ENCODE measurements at places on chromosomes 16 and 17.
A peak's percentile ranks its signal among the peaks of the same experiment; 100 is the strongest.

DNA sequence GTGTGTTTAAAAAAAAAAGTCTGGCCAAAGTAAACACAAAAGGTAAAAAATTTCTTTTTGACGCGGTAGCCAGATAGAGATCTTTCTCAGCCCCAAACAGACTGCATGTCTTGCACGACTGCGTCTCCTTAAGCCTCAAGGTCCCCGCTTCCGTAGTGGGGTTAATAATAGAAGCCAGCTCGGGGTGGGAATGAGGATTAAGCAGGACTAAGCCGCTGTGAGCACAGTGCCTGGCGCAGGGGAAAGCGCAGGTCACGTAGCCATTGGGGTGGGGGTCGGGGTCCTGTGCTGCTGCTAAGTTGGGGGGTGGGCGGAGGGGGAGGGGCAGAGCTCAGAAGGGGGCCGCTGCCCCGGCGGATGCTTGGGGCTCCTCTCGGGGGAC is 521 bp downstream of the GGA2 start:
- peak; percentile 15 for DNase-seq

- DNase-seq = no peak
These were observed 98.5 kb downstream of the METRNL start for GRCh38 chr17:83177611-83178532.

DNA sequence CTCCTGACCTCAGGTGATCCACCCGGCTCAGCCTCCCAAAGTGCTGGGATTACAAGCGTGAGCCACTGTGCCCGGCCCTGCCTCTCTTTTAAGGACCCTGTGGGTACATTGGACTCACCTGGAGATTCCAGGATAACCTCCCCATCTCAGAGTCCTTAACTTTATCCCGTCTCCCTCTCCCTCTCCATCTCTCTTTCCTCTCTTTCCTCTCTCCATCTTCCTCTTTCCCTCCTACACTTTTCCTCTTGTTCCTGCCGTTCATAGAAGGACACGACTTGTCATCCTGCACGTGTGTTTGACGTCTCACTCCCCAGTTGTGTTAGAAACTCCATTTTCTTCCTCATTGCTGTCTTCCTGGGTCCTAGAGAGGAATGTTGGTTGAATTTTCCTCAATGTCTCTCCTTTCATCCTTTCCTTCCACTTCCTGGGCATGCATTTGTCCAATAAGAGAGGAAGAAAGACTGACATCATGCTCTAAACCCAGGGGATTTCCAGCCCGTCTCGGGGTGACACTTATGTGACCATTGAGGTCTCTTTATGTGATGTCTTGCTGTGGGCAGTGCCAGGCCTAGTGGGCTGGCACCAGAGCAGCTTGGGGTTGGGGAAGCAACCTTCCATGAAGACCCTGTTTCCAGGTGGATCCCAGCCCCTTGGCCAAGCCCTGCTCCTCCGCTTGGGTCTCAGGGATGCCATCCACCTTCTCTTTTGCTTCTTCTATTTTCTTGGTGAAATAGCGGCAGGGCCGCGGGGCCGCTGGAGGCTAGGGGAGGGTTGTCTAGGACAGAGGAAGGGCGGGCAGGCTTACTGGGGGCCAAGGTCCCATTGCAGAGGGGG is 39.8 kb upstream of the IRF8 start:
- DNase-seq = no peak

DNA sequence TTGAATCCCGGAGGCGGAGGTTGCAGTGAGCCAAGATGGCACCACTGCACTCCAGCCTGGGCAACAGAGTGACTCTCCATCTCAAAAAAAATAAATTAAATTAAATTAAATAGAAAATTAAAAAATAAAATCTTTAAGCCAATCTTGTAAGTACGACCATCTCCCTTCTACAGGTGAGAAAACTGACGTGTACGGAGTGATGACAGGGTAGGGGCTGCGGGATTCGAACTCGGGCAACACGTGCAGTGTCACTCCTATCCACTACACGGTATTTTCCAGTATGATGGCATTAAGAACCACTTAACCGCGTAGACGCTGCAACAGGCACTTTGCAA is 762 bp downstream of the WDR59 start:
- DNase-seq = no peak

- DNase-seq = no peak
These were observed 160.3 kb downstream of the PCTP start for GRCh38 chr17:55911186-55911585.

GRCh38 chr17:50887705-50888245 is 21.6 kb upstream of the TOB1 start:
- DNase-seq = no peak

GRCh38 chr17:45411348-45412105 is 21.1 kb downstream of the ARHGAP27 start:
- no peak for DNase-seq

Measured in activated CD4-positive, alpha-beta T cell treated with anti-CD3 and anti-CD28 coated beads for 4 hours (primary cell).